ENCODE measurements at places on chromosomes 2 and 18.

GRCh38 chr2:129240061-129240460 is 739.4 kb upstream of the RAB6C start:
- DNase-seq, result no peak

GRCh38 chr2:136246086-136246669 is 128.2 kb upstream of the CXCR4 start:
- DNase-seq, result no peak

DNA sequence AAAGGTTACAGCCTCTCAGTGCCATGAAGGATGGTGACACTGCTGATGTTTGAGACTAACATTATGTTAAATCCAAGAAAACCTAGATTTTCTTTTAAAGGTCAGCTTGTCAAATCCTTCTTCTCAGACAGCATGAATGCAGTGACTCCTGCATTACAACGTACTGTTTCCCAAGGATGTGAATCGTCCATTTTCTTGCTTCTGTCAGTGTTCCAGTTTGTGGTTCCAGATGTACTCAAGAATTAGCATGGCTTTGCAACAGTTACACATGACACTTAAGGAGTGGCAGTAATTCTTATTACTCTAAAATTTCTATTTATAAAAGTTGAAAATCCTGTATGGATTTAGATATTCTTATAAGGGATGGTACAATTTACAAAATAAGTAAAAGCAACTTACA is 1.5 kb upstream of the TTC39C start:
- no peak for DNase-seq

- no peak for DNase-seq
Measured at GRCh38 chr2:10960606-10961489, 49.1 kb downstream of the KCNF1 start.

- DNase-seq, result no peak
Measured at GRCh38 chr2:41598161-41598894, 449.5 kb upstream of the PKDCC start.

GRCh38 chr18:332721-333510 is 65.1 kb upstream of the THOC1 start:
- DNase-seq, result no peak

GRCh38 chr2:63425079-63425416 is 163.2 kb downstream of the WDPCP start:
- DNase-seq, result no peak

- no peak for DNase-seq
Measured at GRCh38 chr2:83103613-83104012, 1355.5 kb downstream of the SUCLG1 start.

DNA sequence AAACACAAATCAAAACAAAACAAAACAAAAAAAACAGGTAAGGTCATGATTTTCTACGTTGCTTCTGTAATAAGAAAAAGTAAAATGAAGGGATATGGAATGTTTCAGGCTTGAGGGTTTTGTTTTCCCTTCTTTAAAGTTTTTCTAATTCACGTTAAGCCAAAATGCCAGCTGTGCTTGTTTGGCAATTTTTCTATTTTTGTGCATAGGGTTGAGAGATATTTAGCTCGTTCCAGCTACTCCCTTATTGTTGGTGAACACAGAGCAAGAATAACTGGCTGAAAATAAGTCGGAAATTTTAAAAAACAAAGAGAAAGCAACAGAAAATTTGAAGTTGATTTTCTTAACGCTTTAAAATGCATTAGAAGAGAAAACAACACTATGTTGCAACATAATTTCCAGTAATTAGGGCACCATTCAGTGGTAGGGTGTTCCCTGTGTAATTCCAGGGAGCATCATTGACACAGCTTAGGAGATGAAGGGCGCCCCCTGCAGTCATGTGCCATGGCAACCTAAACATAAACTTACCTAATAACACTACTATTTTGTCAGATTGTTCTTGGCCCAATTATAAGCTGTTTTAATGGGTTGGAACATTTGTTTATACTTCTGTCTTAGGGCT is 99.5 kb downstream of the DTNA start:
- no peak for DNase-seq

DNA sequence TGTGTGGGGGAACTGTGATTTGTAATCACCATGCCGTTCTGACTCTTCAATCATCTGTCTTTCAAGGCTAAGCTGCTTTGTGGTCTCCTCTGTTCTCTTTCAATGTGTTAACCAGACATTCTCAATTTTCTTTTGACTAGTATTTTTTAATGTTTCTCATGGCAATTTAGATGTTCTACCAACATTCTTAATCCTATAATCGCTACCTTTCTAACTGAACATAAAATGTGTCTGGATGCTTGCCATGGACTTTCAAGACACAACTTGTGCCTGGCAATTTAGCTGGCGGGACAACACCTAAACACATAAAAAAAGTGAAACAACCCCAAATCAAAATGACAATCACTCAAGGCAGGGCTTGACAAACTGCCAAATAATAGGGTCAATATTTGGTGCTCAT is 135.0 kb upstream of the ACKR3 start:
- DNase-seq, result no peak

DNA sequence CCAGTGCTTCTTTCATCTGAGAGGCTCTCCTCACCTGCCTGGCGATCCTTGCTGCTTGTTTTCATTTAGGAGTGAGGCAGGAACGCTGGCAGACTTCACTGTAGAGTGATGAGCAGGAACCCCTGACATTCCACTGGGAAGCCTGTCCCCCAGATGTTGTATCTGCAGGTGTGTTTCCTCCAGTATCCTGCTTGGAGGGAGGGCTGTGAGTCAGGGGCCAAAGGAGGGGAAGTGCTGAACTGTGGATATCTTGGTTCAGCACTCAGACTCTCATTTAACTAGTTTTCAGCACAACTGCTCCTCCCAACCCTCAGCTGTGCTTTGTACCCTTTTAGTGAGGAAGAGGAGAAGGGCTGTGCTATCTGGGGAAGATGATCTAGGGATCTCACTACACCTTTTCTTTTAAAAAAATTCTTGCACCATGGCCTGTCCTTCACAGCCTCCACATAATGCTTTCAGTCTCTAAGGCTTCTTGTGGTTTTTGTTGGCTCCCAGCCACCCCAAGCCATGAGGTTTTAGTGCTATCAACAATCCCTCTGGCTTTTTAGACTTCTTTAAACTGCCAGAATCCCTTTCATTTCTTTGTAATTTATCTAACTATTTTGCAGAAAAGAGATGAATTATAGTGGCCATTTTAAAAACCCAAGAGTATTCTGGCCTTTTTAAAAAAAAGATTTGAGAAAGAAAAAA is 11.2 kb downstream of the ANKAR start:
- DNase-seq, result no peak

- no peak for DNase-seq
Measured at GRCh38 chr2:11123856-11124759, 31.2 kb upstream of the SLC66A3 start.

GRCh38 chr2:74028741-74029140 is 44.0 kb downstream of the TET3 start:
- no peak for DNase-seq

DNA sequence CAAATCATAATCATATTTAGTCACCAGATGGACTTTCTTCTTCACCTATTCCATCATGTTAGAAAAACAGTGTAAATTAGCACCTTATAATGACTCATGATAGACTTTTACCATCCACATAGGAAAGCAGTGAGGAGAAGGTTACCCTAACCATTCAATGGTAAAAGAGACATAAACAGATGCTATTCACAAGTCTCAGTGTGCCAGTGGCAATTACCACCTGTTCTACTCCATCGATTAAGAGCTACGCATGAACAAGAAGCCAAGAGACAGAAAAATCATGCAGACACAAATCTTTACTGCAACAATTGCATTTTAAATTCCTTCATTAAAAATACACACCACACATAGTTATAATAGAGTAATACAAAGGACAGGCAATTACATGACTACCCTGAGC is 106.7 kb upstream of the CHAC2 start:
- DNase-seq, result no peak

DNA sequence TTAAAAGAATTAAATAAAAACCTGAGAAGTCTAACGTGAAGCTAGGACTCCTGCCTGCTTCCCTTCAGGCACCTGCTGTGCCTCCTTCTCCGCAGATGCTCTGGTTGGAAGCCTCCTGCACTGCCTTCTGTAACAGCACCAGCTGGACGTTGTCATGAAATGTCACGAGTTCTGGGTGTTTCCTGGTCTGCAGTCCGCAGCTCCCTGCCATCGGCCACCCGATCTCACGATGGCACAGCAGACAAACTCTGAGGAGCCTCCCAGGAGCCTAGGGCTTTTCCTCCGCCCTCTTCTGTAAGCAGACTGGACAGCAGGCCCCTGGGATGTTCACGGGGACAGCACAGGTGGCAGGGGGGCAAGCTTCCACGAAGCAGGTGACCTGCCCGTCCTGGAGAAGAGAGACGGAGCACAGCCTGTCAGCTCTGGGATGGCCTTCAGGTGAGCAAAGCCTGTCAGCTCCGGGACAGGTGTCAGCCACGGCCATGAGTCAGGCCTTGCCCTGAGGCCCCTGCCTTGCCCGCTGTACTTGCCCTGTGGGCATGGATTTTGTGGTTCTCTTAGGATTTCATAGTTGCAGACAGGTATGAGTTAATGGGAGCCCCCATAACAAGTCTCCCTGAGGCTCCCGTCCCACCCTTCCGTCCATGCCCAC is 110.3 kb downstream of the PXDN start:
- no peak for DNase-seq

GRCh38 chr2:229610872-229611271 is 103.5 kb downstream of the DNER start:
- no peak for DNase-seq

DNA sequence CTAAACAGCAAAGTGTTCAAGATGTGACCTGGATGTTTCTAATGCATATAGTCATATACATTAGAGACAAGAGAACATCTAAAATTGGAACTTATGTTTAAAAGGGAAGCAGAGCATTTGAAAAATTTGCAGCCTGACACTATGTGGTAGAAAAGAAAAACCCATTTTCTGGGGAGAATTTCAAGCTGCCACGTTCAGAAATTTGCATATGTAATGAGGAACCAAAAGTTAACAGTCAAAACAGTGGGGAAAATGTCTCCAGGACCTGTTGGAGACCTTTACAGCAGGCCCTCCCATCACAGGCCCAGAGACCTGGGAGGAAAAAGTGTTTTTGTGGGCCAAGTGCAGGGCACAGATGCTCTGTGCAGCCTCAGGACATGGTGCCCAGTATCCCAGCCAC is 8.2 kb upstream of the TMEM18 start:
- DNase-seq, result no peak

DNA sequence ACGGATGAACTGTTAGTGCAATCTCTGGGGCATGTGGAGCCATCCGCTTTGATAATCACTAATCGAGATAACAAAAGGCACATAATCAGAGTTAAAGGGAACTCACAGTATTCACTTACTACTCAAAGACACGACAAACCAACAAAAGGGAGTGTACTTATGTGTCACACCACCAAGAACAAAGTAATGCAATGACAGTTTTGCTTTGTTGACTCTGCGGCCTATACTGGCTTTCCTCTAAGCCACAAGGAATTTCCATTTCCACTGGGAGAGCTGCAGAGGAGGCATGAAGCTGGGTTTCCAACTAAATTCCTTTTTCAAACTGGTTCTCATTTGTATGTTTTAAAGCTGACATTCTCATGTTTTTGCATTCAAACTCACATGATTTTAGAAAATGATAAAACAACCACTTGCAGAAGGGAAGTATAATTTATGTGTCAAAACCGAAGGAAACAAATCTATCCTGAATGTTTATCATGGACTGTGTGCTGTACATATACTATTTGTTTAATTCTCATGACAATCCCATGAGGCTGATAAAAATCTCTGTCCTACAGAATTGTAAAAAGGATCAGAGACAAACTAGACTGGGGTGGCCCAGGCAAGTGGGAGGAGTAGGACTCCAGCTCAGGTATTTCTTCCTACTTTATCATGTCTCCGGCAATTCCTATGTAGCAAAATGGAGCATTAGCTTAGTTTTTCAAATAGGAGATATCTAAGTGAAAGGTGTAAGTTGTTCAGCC is 149.6 kb upstream of the SMAD7 start:
- no peak for DNase-seq

- no peak for DNase-seq
Measured at GRCh38 chr2:68158134-68158447, 403 bp downstream of the PNO1 start.

- peak; percentile 15 for DNase-seq
Measured at GRCh38 chr18:6069539-6069938, 174.2 kb upstream of the TMEM200C start.

DNA sequence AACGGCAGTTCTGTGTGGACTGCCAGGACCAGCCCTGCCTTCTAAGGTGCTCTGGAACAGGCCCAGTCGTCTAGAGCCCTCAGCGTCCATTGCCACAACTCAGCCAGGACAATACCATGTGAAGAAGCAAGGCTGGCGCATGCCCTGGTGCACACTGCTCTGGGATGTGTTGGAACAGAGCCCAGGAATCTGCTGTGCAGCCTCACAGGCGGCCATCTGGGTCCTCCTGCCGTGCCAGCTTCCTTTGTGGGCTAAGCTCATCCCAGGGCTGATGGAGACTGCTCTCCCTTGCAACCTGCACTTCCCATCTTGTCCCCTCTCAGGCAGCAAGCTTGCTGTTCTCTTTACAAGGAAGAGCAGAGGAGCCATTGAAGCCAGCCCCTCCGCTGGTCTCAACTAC is 246.4 kb upstream of the PXDN start:
- DNase-seq, result no peak

- DNase-seq, result no peak
Measured at GRCh38 chr2:10469301-10469700, 21.2 kb upstream of the ODC1 start.

DNA sequence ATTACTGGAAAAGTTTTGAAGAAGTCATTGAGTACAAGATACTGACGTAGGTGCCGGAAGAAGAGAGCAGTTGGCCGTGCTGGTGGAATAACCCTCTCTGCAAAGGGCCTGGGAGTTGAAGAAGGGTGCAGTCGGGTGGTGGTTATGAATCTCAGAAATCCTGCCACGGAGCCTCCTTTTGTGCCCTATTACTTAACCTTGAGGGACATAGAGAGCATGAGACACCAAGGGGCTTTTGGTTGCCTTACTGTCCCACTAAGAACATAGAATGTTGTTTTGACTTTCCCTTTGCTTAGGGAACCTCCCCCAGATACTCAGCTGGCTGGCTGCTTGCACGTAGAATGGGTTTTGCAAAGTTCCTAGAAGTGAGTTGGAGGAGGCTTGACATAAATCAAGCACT is 1.3 kb upstream of the CD28 start:
- no peak for DNase-seq

DNA sequence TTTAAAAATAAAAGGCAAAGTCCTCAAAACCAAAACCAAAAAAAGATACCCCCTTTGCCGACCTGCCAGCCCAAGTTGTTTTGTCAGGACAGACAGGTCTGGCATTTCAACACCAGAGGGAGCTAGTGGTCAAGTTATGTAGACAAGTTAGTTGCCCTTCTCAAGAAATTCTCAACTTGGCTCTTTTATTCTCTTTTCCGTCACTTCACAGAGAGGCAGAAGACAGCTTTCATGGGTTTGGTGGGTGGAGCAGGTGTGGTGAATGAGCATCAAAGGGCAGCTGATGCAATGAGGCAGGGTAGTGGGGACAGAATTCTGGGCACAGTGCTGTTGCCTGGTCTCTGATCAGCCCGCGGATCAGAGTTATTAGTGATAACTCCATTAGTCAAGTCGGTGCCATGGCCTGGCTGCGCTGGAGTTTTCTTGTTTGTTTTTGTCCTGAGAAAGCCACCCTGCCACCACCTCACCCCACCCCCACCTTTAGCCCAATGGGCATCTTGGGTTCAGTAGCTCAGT is 303.7 kb upstream of the EPAS1 start:
- peak; percentile 43 for DNase-seq

Data from T1000 (cell line).